Esophagus muscularis mucosa (tissue), 4 donors: ENCODE measurements at places on chromosomes 16 and 17. TPM values are rescaled to one million over a fixed set of nuclear protein-coding genes. Genes with fewer than 3 reads are reported as not detected.

DNA sequence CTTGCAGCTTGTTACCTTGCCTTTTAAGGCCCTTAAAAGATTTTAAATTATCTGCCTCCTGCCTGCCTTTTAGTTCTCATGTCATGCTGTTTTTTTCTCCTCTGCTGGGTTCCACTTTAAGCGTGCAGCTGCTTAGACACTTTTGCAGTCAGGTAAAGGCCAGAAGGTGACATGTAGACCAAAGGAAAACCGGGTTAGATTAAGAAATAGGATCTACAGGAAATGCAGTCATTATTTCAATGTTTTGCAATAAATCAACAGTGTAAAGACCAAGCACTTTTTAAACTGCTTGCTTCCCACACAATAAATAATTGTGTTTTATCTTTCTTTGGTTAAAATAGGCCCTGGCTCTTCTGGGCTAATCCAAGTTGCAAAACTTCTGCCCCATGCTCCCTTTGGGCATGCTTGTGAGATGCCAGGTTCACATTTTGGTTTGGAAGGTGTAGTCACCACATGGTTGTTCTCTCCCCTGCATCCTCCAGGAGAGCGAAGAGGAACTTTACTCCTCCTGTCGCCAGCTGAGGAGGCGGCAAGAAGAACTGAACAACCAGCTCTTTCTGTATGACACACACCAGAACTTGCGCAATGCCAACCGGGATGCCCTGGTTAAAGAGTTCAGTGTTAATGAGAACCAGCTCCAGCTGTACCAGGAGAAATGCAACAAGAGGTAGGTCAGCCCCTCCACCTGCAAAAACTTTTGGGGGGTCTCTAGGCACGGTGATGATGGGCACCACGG lies 54.9 kb downstream of the SDR42E1 start:
- H3K27ac ChIP-seq: no peak overlapping the region
- DNase-seq: no peak
- no peak overlapping the region for H3K4me3 ChIP-seq

DNA sequence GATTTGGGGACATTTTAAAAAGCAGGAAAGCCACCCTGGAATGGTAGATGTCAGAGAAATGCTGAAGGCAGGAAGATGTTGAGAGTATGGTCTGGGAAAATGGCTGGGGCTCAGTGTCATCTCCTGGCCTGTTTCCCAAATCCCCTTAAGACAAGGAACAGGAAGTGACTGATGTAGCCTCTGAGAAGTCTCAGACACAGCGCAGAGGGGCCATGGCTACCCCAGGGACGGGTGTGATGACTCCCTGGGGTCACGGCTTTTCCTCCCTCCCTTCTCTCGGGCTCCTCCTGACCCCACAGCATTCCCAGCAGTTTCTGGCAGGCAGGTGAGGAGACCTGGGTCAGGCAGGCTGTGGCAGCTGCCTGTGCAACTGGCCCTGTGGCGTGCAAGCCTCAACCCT lies 45.4 kb downstream of the RAP1GAP2 start:
- no peak overlapping the region for H3K4me3 ChIP-seq
- H3K4me1 ChIP-seq: no peaks in the 10 kb centered on the region
- no peak overlapping the region for H3K27ac ChIP-seq
- DNase-seq: no peak

DNA sequence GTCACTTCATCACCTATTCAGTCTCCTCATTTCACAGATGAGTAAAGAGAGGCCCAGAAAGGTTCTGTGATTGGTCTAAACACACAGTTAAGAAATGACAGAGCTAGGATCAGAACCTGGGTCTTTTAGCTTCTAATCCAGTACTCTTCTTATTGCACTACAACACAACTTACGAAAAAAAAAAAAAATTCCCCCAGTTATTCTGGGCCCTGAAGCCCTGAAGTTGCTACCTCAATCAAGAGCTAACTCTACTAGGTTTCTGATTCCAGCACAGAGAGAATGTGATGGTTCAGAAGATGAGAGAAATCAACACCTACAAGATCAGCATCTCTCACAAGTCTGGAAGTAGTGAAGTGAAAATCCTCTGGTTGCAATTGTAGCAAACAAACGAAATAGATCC lies 37.3 kb downstream of the GRB7 start:
- peaks cover 56% of the 10 kb centered on the region for H3K27me3 ChIP-seq
- no peaks in the 10 kb centered on the region for H3K4me1 ChIP-seq
- no peak overlapping the region for H3K27ac ChIP-seq
- no peak for DNase-seq

GRCh38 chr17:31486351-31487062 lies 95.0 kb downstream of the RAB11FIP4 start:
- H3K4me3 ChIP-seq: no peak overlapping the region
- DNase-seq: no peak
- peaks cover 50% of the 10 kb centered on the region for H3K27me3 ChIP-seq
- peaks cover 21% of the 10 kb centered on the region for H3K4me1 ChIP-seq
- no peak overlapping the region for H3K27ac ChIP-seq

- H3K4me1 ChIP-seq: no peaks in the 10 kb centered on the region
- H3K27me3 ChIP-seq: peaks cover 9% of the 10 kb centered on the region
- H3K4me3 ChIP-seq: no peak overlapping the region
These were observed 154.4 kb downstream of the FOXL1 start for GRCh38 chr16:86732621-86733295.

DNA sequence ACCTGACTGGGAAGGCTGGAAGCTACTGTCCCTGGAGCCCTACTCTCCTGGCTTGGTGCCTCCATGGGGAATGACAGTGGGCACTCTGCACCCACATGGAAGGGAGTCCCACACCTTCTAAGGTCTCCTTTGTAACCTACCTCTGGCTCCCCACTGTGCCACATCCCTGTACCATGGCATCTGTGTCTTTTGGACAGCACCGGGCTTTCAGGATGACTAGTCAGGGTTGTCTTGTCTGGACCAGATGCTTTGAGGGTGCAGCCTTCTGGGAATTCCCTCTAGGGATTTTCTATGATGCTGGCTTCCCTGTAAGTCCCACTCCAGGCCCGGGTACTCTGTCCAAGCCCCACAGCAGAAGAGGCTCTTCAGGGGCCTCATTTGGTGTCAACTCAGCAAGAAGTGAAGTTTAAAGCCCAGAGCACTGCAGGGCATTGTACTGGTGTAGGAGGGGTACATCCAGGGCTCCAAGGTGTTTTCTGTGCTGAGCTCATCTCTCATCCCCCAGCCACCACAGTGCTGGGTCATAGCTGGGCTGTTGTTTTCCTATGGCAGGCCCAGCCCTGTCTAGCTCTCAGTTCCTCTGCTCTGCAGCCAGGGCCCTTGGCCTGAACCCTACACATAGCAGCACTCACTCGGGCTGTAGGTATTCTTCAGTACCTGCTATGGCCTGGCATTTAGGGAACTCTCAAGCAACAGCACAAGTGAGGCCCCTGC lies 255.3 kb downstream of the CPPED1 start:
- DNase-seq: no peak
- no peaks in the 10 kb centered on the region for H3K27me3 ChIP-seq
- no peaks in the 10 kb centered on the region for H3K36me3 ChIP-seq
- H3K4me3 ChIP-seq: no peak overlapping the region

GRCh38 chr17:65864394-65864793 lies 302.9 kb upstream of the AXIN2 start:
- no peak overlapping the region for H3K27ac ChIP-seq
- H3K4me1 ChIP-seq: no peaks in the 10 kb centered on the region
- no peaks in the 10 kb centered on the region for H3K36me3 ChIP-seq
- H3K4me3 ChIP-seq: no peak overlapping the region
- no peak for DNase-seq
- no peaks in the 10 kb centered on the region for H3K27me3 ChIP-seq

GRCh38 chr17:49327835-49328784 lies 33.9 kb downstream of the ZNF652 start:
- no peak overlapping the region for H3K4me3 ChIP-seq
- H3K27me3 ChIP-seq: no peaks in the 10 kb centered on the region
- DNase-seq: no peak
- no peaks in the 10 kb centered on the region for H3K36me3 ChIP-seq
- H3K27ac ChIP-seq: no peak overlapping the region
- H3K4me1 ChIP-seq: peaks cover 7% of the 10 kb centered on the region

DNA sequence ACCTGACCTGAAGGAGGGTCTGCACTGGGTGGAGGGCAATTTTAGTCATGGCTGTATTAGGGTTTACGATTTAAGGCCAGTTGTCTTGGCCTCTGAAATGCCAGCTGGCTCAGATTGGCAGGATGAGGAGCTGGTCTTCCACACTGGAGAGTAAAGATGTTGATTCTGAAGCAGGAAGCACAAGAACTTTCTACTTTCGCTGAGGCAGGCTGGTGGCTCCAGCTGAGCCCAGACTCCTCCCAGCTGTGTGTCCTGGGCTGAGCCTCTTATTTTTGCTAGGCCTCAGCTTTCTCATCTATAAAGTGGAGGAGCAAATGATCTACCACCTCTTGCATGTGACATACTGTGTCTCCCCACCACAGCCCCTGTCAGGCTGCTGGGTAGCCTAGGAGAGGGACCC lies 74.4 kb downstream of the MRM1 start:
- H3K27me3 ChIP-seq: no peaks in the 10 kb centered on the region
- no peak overlapping the region for H3K27ac ChIP-seq
- no peaks in the 10 kb centered on the region for H3K4me1 ChIP-seq
- H3K4me3 ChIP-seq: no peak overlapping the region

DNA sequence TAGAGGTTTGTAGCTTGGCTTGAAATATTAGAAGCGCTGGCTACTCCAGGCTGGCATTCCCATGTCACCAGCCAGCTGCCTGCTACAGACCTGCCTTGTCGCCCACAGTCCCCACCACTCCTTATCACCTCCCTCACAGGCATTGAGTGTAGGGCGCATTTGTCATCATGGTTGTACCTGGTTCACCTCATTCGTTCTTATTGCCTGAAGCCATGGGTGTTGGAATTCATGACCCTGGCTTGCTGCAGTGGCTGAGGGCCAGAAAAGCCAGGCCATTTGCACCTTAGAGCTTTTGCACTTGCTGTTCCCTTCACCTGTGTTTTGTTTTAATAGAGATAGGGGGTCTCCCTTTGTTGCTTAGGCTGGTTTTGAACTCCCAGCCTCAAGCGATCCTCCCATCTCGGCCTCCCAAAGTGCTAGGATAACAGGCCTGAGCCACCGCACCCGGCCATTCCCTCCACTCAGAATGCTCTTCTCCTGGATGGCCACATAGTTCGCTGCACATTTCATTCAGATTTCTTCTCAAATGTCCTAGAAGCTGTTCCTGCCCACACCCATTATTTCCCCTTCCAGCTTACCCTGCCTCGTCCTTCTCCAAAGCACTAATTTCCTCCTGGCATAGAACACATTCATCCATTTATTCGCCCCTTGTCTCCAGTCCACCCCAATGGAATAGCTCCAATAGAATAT lies 97.6 kb downstream of the C16orf78 start:
- no peak overlapping the region for H3K4me3 ChIP-seq
- H3K27ac ChIP-seq: no peak overlapping the region
- no peaks in the 10 kb centered on the region for H3K27me3 ChIP-seq
- no peaks in the 10 kb centered on the region for H3K4me1 ChIP-seq
- no peaks in the 10 kb centered on the region for H3K36me3 ChIP-seq

- H3K4me1 ChIP-seq: peaks cover 52% of the 10 kb centered on the region
- no peaks in the 10 kb centered on the region for H3K27me3 ChIP-seq
- H3K36me3 ChIP-seq: no peaks in the 10 kb centered on the region
These were observed 128.7 kb downstream of the PRKCA start for GRCh38 chr17:66430846-66431795.

- no peak overlapping the region for H3K4me3 ChIP-seq
- H3K36me3 ChIP-seq: no peaks in the 10 kb centered on the region
These were observed 43.2 kb upstream of the SCNN1B start for GRCh38 chr16:23258919-23259237.

DNA sequence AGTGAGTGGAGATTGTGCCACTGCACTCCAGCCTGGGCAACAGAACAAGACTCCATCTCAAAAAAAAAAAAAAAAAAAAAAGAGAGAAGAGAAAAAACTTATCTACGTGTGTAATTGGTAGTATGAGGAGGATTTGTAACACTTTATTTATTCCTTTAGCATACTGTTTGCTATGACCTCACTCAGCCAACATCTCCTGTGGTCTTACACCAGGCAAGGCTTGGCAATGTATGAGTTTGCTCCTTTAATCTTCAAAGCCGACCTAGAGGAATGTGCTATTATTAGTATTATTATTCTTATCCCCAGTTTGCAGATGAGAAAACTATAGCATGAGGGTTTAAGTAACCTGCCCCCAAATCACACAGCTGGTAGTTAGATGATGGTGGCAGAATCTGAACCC lies 35.8 kb upstream of the HAPSTR1 start:
- H3K27ac ChIP-seq: no peak overlapping the region
- H3K4me3 ChIP-seq: no peak overlapping the region
- H3K36me3 ChIP-seq: no peaks in the 10 kb centered on the region
- peaks cover 11% of the 10 kb centered on the region for H3K4me1 ChIP-seq
- peaks cover 11% of the 10 kb centered on the region for H3K27me3 ChIP-seq
- no peak for DNase-seq

- H3K27ac ChIP-seq: no peak overlapping the region
- H3K36me3 ChIP-seq: peaks cover 2% of the 10 kb centered on the region
- no peak overlapping the region for H3K4me3 ChIP-seq
- no peak for DNase-seq
- no peaks in the 10 kb centered on the region for H3K27me3 ChIP-seq
These were observed 26.2 kb upstream of the OSGIN1 start for GRCh38 chr16:83926726-83927397.

GRCh38 chr16:67927131-67927941 lies 4.3 kb downstream of the CTRL start:
- H3K27me3 ChIP-seq: no peaks in the 10 kb centered on the region
- no peak for DNase-seq
- no peak overlapping the region for H3K4me3 ChIP-seq
- peaks cover 66% of the 10 kb centered on the region for H3K4me1 ChIP-seq
- H3K27ac ChIP-seq: no peak overlapping the region
- H3K36me3 ChIP-seq: peaks cover 57% of the 10 kb centered on the region

MRPL38 gene
- 41.5 TPM for total RNA-seq

SYNGR3 gene
- total RNA-seq: 3.8 TPM

CDC6 gene
- total RNA-seq: 0.42 TPM

SLC16A13 gene
- 0.19 TPM for total RNA-seq

SEC14L1 gene
- total RNA-seq: 53.2 TPM

STX1B gene
- 1.2 TPM for total RNA-seq

SRCIN1 gene
- total RNA-seq: 2.5 TPM

KRT32 gene
- not detected for total RNA-seq

NTN1 gene
- 179 TPM for total RNA-seq

KRT39 gene
- total RNA-seq: not detected

TRIM47 gene
- 91.6 TPM for total RNA-seq

HS3ST3B1 gene
- 2.5 TPM for total RNA-seq

GPRC5B gene
- total RNA-seq: 27.0 TPM

APOBR gene
- total RNA-seq: 1.8 TPM

SMIM36 gene
- not detected for total RNA-seq
